ENCODE measurements at places on chromosomes 5 and 9.
A peak's percentile ranks its signal among the peaks of the same experiment; 100 is the strongest.

GRCh38 chr9:6051511-6051950 is 36.1 kb upstream of the RANBP6 start:
- no peak for DNase-seq

- DNase-seq, result no peak
Observed at GRCh38 chr9:76730801-76731200, 33.4 kb upstream of the PCA3 start.

- DNase-seq, result no peak
Observed at GRCh38 chr5:120813551-120813950, 349.5 kb downstream of the PRR16 start.

GRCh38 chr5:96790961-96791504 is 16.7 kb downstream of the ERAP1 start:
- no peak for DNase-seq

GRCh38 chr9:108972626-108973209 is 38.5 kb downstream of the ABITRAM start:
- no peak for DNase-seq

DNA sequence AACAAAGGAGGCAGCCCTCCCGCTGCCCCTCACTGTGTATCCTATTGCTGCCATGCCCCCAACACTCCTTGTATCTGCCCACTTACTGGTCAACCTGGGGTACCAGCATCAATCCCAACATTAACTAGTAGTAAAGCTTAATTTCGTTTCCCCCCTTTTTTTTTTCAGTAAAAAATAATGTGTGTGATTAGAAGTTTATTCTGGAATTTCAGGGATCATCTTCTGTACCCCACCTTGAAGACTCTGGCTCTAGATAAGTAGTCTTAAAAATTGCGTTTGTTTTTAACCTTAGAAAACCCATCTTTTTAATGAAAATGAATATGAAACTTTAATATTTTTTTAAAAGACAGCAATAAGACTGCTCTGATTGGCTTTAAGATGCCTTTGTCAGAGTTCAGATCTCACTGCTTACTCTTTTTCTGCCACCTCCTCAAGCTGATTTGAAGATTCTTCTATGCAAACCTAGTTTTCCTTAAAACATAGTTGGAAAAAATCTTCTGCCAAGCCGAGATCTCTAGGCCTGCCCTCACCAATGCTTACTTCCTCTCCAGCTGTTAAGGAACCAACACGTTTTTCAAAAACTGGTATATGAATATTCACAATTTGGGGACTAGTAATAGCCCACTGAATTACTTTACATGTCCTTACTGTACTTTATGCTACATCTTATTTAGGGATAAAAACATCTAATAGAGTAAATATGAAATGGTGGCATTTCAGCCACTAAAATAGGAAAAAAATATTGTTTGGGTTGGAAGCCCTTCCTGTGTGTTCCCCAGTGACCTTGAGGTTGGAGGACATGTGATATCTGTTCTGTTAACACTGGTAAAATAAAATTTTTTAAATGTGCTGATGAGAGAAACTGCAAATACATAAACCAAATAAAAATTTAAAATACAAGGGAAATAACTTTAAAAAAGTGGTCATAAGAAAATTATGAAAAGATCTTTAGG is 4.0 kb upstream of the RHOBTB3 start:
- DNase-seq, result no peak

DNA sequence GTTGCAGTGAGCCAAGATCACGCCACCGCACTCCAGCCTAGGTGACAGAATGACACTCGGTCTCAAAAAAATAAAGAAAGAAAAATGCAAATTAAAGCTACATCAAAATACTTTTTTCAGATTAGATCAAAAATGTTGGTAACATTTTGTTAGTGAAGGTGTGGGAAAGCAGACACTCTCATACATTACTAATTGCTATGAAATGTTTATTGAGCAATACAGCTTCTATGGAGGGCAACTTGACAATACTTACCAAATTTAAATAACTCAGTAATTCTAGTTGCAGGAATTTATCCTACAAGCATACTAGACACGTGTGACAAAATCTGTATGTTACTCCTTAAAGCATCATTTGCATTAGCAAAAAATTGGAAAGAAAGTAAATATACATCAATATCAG is 4.1 kb downstream of the TRIM23 start:
- DNase-seq, result no peak

DNA sequence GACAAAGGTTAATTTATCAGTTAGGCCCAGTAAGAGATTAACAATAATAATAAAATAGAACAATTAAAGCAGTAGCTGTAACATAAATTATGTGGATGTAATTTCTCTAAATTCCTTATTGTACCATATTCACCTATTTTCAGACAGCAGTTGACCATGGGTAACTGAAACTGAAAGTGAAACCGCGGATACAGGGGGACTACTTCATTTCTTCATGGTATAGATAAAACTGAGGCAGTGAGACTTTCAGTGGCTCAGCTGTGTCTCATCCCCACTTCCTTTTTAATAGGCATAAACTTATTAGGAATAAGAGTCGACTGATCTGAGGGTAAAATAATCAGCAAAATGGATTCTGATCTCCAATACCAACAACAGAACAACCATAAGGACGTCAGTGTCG is 174.0 kb upstream of the WWC1 start:
- DNase-seq, result no peak

DNA sequence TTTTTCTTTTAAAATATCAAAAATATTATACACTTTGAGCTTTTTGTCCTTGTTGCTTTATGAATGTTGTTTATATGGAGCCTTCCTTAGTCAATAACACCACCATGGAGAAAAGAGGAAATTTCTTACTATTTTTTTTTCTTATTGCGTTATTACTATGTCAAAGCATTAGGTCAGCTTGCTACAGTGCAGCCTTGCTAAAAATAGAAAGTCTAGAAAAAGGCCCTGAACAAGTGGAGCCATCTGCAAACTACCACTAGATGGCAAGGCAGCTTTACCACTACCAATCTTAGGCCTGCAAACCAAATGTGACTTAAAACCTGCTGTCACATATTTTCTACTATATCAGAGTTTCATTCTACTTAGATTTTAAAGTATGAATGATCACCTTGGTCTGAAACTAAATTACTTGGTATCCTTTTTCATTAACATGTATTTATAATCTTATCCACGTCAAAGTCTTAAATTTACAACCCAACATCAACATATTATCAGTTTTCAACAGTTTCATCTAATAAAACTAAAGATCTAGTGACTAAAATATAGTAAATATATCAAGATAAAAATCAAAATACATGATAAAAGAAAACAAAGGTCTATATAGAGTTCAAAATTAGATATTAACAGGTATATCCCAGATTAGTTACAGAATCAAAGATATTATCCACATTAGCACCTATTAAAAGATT is 113.1 kb upstream of the ACOT12 start:
- DNase-seq, result peak; percentile 11

DNA sequence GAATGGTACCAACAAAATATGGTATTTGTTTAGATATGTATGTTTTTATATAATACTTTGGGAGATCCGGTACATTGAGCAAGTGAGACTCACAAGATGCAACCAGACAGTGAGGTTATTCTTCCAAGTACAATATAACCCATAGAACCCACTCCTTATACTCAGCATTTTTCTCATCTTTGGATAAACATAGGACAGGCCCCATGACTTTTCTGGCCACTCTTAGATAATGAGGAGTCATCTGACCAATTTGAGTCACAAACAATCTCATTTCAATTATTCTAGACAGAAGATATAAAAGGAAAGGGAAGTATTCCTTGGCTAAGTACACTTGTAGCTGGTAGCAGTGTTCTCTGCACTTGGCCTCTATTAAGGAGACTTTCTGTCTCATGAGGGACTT is 150.2 kb downstream of the SGCD start:
- no peak for DNase-seq

GRCh38 chr9:32875242-32875641 is 91.9 kb downstream of the TMEM215 start:
- DNase-seq, result no peak

- DNase-seq, result no peak
Observed at GRCh38 chr5:135053989-135054388, 20.0 kb upstream of the PITX1 start.

DNA sequence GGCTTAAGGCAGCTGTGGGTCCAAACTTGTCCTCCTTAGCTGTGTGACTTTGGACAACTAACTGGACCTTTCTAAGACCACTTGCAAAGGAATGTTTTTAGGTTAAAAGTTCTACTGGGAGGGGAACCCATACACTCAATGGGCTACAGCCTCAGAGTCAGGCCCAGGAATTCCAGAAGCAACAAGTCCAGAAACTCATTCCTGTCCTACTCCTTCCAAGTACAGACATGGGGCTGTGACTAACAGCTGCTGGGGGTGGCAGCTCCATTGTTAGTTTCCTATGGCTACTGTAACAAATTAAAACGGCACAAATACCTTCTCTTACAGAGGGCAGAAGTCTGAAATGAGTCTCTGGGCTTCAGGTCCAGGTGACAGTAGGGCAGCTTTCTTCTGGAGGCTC is 12.4 kb upstream of the AKNA start:
- no peak for DNase-seq

- DNase-seq, result no peak
Observed at GRCh38 chr5:137488516-137488915, 10.6 kb downstream of the SPOCK1 start.

DNA sequence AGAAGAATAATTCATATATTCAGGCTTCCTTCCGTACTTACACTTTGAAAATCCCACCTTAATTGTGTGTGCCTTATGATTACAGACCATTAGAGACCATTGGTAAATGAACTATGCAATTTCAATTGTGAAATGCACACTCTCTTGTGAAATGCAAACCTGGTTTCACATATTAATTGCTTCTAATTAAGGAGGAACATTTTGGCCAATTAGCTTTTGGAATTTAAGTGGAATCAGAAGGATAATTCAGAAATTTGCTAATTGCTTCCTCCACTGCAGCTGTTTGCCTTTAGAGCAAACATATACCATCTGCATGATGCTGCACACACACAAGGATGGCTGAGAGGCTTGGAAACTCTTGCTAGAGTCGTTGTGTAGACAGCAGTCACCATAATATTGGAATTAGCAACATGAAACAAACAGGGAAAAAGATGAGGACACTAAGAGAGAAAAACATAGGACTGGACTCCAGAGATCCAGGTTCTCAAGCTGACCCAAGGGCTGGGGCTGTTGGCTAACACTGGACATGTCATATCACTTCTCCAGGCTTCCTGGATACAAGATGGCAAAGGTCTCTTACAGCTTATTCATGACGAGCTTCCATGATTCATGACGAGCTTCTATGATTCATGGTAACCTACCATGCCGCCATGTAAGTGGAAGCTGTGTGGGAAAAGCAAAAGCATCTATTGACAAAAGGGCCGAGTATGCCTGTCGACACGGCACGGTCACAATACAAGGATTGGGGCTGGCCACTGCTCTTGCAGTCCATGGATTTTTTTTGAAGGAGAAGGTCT is 78.0 kb downstream of the PTCH1 start:
- no peak for DNase-seq

DNA sequence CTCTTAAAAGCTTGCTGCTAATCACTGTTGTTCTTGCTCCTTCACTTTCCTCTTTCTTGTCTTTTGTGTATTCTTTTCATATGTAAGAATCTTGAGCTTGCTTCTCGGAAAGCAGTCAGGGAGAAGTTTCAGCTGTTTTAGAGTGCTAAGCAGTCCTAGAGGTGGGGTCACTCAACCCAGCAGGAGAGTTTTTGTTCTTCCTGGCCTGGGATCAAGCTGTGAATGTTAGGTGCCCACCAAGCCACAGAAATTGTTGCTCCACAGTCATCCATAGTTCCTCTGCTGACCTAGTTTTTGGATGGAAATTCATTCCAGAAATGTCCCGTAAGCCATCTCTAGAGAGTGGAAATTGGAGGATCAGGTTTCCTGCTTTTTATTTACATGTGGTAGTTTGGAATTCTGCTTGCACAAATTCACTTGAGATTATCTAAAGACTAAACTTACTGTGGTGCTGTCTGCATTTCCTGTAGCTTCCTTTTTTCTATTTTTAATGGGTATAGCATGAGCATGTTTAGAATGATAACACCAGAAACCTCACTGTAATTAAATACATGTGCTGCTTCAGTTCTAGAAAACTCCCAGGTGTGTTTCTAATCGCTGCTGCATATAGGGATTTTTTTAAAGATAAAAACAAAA is 108.7 kb downstream of the MAST4 start:
- DNase-seq, result no peak

GRCh38 chr5:104739905-104740304 is 1177.3 kb upstream of the NUDT12 start:
- DNase-seq, result no peak

All from activated T-helper 1 cell treated with anti-CD3 and anti-CD28 coated beads, Interleukin-12 subunit alpha, Interleukin-12 subunit beta, Interleukin-2, Interleukin-4 antibody, amounts not matched to agents 30 ng/mL and 10 ng/mL and 1 ng/mL, durations not matched to agents 14 hours and 24 hours and 36 hours (primary cell).